ENCODE measurements at places on chromosomes 7 and 10.

DNA sequence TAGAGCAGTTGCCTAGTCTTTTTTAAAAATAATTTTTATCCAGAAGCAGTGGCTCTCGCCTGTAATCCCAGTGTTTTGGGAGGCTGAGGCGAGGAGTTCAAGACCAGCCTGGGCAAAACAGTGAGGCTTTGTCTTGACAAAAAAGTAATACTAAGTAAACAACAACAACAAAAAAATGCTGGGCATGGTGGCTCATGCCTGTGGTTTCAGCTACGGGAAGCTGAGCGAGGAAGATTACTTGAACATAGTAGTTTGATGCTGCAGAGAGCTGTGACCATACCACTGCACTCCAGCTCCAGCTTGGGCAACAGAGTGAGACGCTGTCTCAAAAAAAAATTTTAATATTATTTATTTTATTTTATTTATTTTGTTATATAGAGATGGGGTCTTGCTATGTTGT, 31.3 kb upstream of the TPST1 start:
- no peak for DNase-seq

GRCh38 chr7:51160411-51160810, 156.2 kb downstream of the COBL start:
- DNase-seq, result no peak

DNA sequence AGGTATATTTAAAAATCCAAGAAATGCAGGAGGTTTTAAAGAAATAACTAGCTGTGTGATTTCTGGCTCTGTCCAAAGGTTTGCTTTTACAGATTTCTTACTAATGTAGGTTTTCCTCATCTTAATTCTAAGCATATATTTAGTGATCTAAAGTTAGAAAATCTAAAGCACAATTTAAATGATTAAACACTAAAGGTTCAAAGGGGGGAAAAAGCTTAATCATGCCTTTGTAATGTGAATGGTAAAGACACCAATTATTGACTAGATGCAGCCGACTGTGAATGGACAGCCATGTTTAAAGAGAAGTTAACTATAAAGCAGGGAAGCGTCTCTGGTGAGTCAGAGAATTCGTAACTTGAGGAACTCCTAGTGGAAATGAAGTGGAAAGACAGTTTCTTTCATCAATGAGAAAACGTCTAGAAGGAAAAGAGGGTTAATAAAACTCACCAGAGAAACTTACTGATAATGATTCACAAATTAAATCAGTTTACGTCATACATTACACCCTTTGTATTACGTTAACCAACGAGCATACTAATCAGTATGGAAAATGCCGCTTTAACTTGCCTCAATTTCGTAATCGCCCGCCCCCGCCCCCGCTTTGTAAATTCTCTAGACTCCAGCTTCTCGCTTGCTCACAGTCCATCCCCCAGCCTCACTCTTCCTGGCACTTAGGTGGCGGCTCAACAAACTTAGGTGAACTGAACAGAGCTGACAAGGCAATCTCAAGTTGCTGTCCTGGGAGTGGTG, 1.1 kb upstream of the HBP1 start:
- peak; percentile 82 for DNase-seq

GRCh38 chr7:51430480-51431086, 114.0 kb upstream of the COBL start:
- DNase-seq, result no peak

- DNase-seq, result no peak
Measured at GRCh38 chr7:137753948-137754851, 92.6 kb downstream of the DGKI start.

DNA sequence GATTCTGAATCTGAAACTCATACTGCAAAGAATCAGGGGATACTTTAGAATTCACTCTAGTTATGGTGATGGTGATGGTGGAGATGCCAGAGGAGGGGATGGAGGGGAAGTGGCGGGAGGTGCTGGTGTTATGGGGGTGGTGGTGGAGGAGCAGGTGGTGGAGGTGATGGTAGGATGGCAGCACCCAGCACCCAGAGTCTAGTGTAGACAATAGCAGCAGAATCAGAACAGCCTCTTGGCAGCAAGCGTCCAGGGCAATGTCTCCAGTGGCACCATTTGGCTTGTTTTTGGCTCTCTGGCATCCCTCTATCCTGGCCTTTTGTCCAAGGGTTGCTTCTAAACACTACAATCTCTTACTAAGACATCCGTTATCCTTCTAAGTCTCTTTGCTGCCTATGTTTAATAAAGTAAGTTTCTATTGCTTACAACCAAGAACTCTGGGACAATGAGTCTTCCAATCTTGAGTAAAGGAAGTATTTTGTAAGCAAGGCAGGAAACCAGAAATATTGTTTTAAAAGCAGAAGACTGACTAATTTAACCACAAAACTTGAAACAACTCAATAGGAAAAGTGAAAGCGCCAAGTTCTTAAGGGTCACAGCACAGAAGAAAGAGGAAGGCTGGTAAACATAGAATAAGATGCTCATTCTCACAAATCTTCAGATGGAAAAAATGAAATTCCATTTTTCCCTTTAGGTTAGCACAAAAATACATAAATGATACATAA, 42.4 kb upstream of the GDF10 start:
- DNase-seq, result no peak

Data from stimulated activated naive CD4-positive, alpha-beta T cell treated with Interleukin-2 at 50 U/mL for 16 hours (primary cell).